Cardiac fibroblast (primary cell): ENCODE measurements at places on chromosomes 7 and 10.

GRCh38 chr7:111568419-111568818, 6.1 kb upstream of the IMMP2L start:
- no peak for DNase-seq

DNA sequence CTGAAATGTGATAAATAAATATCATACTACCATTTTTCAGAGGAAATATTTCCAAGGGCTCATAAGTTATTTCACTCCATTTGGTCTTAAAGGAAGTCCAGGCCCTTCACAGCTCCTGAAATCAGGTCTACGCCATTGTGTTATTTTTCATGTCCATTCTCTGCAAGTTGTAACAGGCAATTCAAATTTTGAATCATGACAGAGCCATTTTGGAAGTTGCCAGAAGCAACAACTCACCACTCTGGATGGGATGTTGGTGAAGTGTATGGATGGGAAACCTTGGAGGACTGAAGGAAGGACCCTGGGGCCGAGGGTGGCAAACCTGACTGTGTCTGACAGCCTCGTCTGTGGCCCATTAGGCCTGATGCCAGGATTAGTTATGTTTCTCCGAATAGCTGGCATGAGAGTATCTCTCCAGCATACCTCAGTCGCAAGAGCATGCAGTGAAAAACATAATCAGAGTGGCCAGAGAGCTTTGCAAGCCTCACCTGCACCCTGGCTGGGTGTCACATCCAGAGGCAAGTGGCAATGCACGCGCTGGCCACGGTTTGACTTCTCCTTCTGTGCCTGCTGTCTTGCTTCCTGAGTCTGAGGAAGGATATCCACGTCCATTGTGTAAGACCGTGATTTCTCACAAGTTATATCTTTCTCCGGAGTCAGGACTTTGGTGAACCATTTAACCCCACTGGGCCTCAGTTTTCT, 87.1 kb downstream of the NRP1 start:
- DNase-seq, result no peak

- DNase-seq, result no peak
Observed at GRCh38 chr10:63436225-63436624, 29.6 kb downstream of the JMJD1C start.

- no peak for DNase-seq
Observed at GRCh38 chr7:3056234-3057065, 12.8 kb upstream of the CARD11 start.

DNA sequence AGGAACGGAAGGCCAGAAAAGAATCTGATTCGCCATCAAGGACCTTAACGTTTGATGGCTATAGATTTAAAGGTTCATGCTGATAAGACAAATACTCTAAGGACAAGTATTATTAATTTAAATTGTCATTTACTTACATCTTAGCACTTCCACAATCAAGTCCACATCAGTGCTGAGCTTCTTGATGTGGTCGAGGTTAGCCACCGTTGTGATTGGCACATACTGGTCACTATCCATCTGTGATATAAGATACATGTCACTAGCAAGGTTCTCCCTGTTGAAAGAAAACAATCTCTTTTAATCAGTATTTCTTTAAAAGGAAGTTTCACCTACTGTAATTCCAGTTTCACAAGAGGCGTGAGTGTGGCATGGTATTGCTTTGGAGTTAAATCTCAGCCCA, 88.7 kb downstream of the LARP4B start:
- no peak for DNase-seq

- peak; percentile 99 for DNase-seq
Observed at GRCh38 chr7:94183289-94183749, 179.2 kb upstream of the BET1 start.

DNA sequence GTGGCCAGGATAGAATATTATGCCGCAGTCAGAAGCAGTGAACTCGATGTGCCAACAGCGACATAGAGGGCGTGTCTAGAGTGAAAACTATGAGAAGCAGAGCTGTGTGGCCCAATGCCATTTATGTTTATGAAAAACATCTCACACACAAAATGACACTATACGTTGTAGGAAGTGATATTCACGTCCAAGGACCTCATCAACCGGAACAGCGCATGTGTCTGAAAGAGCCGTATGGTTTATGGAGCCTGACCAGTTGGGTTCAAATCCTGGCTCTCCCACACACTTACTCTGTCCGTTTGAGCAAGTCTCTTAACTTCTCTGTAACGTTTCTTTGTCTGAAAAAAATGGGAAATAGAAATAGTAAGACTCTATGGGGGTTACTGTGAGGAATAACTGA, 20.5 kb downstream of the TAS2R40 start:
- no peak for DNase-seq

DNA sequence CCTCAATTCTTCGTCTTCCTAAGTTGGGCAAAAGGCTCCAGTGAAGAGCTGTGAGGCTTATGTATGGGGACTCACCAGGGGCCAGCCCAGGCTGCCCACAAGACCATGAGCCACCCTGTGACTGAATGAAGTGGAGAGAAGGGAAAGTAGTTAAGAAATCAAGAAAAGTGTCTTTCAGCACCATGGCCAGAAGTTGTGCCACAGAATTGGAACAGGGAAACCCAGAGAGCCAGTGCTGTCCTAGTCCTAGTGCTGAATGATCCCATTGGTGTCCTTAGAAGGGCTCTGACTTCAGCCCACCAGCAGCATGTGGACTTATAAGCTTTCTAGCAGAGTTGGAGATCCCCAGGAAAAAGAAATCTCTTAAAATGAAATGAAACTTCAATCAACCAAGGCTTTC, 37.0 kb upstream of the CCSER2 start:
- peak; percentile 68 for DNase-seq

- peak; percentile 54 for DNase-seq
Observed at GRCh38 chr7:134562136-134562535, 13.2 kb downstream of the AKR1B15 start.

DNA sequence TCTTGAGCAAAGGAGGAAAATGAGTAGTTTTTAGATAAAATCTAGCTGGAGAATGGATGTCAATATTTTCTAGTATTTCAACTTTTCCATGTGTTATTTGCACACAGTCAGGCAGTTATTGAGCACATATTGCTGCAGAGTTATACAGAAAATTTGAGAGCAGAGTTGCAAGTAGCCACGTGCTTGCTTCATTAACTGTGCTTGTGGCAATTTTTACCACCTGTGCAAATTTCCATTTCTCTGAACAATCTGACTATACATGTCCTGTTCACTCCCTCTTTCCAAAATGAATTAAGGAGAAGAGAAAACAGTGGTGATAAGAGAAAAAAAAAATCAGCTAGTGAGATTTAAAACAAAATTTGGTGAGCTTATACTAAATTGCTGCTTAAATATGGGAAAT, 178.5 kb downstream of the TAX1BP1 start:
- no peak for DNase-seq

DNA sequence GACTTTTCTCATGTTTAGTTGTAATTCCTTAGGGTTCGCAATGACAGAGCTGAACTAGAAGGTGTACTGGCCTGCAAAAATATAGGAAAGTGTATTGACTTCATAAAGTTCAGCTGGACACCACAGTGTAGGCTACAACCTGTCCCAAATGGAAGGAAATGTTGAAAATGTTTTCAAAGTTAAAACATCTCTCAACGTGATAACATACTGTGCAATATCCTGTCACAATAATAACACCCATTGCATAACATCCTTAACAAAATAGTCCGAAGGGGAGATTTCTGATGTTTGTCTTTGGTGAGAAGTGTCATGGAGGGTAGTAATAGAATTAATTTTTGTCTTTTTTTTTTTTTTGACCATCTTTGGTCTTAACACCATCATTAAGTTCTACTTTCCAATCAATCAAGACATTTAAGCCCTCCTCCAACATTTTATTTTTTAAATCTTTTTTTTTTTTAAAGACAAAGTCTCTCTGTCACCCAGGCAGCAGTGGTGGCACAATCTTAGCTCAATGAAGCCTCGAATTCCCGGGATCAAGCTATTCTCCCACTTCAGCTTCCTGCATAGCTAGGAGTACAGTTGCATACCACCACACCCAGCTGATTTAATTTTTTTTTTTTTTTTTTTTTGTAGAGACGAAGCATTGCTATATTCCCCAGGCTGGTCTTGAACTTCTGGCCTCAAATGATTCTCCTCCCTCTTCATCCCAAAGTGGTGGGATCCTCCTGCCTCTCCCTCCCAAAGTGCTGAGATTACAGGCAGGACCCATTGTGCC, 45.7 kb downstream of the DYNC1I1 start:
- DNase-seq, result no peak

- DNase-seq, result no peak
Observed at GRCh38 chr10:5940807-5941218, 36.5 kb downstream of the IL15RA start.

DNA sequence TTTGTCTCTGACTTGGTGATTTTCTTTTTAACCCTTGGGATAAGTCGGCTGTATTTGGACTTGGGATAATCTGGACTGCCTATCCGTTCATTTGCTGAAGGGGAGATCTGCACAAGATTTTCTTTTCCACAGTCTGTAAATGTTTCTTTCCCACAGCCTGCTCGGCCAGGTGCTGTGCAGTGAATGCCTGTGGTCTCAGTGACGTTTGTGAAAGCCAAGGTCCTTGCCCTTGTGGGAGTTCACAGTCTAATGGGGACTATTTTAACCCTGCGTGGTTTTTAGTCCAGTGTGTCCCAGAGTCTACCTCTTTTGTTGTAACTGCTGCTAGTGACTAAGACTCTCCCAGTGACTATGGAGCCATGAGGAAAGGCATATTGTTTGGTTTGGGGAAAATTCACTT, 8.9 kb downstream of the PNLIP start:
- no peak for DNase-seq

GRCh38 chr7:137395420-137395819, 51.9 kb upstream of the PTN start:
- no peak for DNase-seq

DNA sequence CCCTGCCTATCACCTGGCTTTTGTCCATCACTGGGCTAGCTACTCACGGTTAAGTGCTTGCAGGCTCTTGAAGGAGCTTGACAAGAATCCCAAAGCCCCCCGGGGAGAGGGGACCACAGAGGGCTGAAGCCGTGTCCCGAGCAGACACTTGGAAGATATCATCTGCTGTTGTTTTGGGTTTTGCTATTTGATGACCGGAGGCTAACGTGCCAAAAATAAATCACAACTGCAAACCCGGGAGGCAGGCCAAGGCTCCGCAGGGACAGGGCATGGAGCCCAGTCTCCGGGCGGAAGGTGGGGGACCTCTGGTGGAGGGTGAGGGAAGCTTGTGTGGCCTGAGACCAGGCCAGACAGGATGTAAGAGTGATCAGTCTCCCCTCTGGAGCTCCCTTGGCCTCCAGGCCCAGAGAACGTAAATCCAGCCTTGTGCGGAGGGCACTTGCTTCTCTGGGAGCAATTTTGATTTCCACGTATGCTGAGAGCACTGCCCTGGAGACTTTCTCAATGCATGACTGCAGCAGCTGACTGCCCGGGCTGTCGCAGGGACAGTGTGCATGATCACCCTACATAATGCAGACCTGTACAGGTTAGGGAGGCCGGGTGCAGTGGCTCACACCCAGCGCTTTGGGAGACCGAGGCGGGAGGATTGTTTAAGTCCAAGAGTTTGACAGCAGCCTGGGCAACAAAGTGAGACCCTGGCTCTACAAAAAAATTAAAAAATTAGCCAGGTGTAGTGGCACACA, at the start of gene PHKG1:
PHKG1 (minus strand) TSS at position 164 of the 743 bp plus-strand sequence. CDS start 4,011 bp downstream, outside the sequence.
- peak; percentile 81 for DNase-seq

GRCh38 chr10:31770307-31770902, 158.2 kb downstream of the ARHGAP12 start:
- peak; percentile 28 for DNase-seq

- DNase-seq, result no peak
Observed at GRCh38 chr7:155774947-155775346, 37.3 kb downstream of the SHH start.

GRCh38 chr7:38678698-38679054, 47.5 kb upstream of the AMPH start:
- DNase-seq, result no peak

GRCh38 chr7:146645383-146645976, 528.9 kb downstream of the CNTNAP2 start:
- no peak for DNase-seq

DNA sequence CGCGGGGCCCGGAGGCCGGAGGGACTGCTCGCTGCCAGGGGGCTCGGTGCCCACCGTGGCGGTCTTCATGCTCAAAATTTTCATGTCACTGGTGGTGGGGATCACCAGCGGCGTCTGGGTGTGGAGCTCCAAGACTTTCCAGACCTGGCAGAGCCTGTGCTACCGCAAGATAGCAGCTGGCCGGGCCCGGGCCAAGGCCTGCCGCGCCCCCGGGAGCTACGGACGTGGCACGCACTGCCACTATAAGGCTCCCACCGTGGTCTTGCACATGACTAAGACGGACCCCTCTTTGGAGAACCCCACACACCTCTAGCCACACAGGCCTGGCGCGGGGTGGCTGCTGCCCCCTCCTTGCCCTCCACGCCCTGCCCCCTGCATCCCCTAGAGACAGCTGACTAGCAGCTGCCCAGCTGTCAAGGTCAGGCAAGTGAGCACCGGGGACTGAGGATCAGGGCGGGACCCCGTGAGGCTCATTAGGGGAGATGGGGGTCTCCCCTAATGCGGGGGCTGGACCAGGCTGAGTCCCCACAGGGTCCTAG, 2.0 kb downstream of the FZD9 start:
- DNase-seq, result no peak

- no peak for DNase-seq
Observed at GRCh38 chr7:18189500-18190126, 162.0 kb upstream of the PRPS1L1 start.

DNA sequence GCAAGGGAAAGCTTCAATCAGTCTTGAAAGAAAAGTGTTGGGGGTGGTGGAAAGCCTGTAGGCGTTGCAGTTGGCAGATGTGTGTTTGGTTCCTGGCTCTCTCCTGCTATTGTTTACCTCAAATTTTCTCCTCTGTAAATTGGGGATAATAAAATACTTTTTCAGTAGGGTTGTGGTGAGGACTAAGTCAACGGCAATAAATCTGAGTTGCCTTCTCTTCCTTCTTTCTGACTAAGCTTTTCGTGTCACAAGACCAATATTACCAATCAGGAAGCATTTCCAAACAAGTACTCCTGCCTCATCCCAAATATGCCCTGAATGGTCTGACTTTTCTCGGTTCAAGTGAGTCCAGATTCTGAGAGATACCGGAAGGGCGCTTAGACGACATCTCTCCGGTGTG, 54.0 kb downstream of the CREB5 start:
- no peak for DNase-seq

DNA sequence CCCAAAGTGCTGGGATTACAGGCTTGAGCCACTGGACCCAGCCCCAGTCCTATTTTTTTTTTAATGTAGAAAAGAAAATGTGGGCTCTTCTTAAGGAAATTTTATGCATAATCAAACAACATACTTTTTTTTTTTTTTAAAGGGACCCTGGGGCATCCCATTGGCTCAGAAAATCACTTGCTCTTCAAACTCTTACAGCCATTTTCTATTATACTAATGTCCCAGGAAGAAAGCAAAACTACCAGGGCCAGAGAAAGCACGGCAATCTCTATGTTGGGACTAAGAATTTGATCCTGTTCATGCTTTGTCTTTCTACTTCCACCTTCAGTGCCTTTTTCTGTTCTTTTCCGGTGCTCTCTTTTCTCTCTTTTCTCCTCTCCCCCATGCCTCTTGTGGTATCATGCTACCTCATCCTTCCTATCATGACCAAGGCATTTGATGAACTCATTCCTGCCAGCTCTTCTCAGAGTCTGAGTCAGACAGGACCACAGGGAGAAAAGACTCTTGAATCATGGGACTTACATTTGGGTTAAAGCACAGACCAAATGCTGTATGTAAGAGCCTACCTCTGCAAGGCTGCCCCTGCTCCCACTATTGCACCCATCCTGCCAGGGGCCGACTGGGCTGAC, 76.4 kb upstream of the CCNY start:
- DNase-seq, result peak; percentile 71

GRCh38 chr7:129740574-129741410, 129.3 kb downstream of the NRF1 start:
- DNase-seq, result no peak
